ENCODE measurements at places on chromosomes 4 and X. TPM values are rescaled to one million over a fixed set of nuclear protein-coding genes. Genes with fewer than 3 reads are reported as not detected.
A peak's percentile ranks its signal among the peaks of the same experiment; 100 is the strongest.

GRCh38 chrX:106707771-106708454, 18.6 kb upstream of the RNF128 start:
- H3K36me3 ChIP-seq, result no peaks in the 10 kb centered on the region
- H3K27me3 ChIP-seq, result no peaks in the 10 kb centered on the region
- peaks cover 11% of the 10 kb centered on the region for H3K4me1 ChIP-seq

DNA sequence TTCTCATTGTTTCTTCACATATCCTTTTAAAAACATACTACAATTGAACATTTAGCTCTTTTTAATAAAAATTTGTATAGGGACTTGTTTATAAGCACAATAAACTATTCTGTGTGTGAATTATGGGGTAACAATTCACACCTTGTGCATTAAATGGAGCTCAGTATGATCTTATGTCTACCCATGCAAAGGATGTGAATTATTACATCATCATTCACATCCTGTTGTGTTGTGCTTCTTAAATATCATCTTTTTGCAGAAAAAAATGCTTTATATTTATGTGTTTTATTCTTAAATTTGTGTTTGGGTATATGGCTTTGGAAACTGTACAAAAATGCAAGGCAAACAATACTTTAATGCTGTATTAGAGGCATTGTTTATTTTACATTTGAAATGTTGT, 96.7 kb upstream of the PABPC4L start:
- H3K27me3 ChIP-seq, result no peaks in the 10 kb centered on the region
- no peak overlapping the region for H3K27ac ChIP-seq
- DNase-seq, result no peak
- no peaks in the 10 kb centered on the region for H3K4me1 ChIP-seq

GRCh38 chr4:74314944-74315343, 6.7 kb downstream of the EPGN start:
- no peaks in the 10 kb centered on the region for H3K36me3 ChIP-seq
- no peaks in the 10 kb centered on the region for H3K27me3 ChIP-seq
- H3K4me1 ChIP-seq, result peaks cover 6% of the 10 kb centered on the region
- H3K27ac ChIP-seq, result no peak overlapping the region
- H3K4me3 ChIP-seq, result no peak overlapping the region

GRCh38 chr4:77617203-77617602, 11.6 kb downstream of the CXCL13 start:
- H3K36me3 ChIP-seq, result peaks cover 2% of the 10 kb centered on the region
- peaks cover 31% of the 10 kb centered on the region for H3K27me3 ChIP-seq
- H3K27ac ChIP-seq, result no peak overlapping the region
- no peak overlapping the region for H3K4me3 ChIP-seq
- peaks cover 5% of the 10 kb centered on the region for H3K4me1 ChIP-seq
- no peak for DNase-seq

GRCh38 chrX:21993265-21993664, 38.9 kb upstream of the PHEX start:
- peaks cover 12% of the 10 kb centered on the region for H3K4me1 ChIP-seq
- H3K4me3 ChIP-seq, result no peak overlapping the region
- no peak for DNase-seq
- H3K27ac ChIP-seq, result no peak overlapping the region
- H3K27me3 ChIP-seq, result no peaks in the 10 kb centered on the region

DNA sequence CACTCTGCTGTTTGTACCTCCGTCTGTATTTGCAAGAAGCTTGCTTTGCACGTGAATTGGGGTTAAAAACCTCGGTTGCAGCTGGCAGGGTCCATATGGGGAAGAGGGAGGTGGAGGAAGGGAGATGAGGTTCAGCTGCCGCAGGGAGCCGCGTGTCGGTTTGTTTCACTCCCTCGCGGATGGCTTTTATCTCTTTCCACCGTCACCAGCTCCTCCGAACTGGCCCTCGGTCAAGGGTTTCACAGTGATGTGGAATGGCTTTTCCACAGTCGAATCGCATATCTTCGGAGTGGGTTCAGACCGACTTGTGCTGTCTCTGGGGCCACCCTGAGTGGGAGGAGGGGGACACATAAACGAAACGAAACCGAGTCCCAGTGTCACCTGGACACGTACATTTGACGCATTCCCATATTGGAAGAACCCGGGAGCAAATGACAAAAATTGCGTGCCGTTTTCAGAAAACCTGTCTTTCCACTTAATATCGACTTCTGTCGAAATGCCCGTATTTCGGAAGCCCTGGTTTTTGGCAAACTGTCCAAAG, 929 bp downstream of the ZBTB33 start:
- peaks cover 15% of the 10 kb centered on the region for H3K4me1 ChIP-seq
- DNase-seq, result no peak
- peak overlapping the region; percentile 92 for H3K27ac ChIP-seq
- peak overlapping the region; percentile 90 for H3K4me3 ChIP-seq
- H3K36me3 ChIP-seq, result peaks cover 7% of the 10 kb centered on the region

The GPR119 gene
- total RNA-seq, result not detected

The RGN gene
- total RNA-seq, result 0.33 TPM

The RAB9B gene
- total RNA-seq, result 4.1 TPM

DNA sequence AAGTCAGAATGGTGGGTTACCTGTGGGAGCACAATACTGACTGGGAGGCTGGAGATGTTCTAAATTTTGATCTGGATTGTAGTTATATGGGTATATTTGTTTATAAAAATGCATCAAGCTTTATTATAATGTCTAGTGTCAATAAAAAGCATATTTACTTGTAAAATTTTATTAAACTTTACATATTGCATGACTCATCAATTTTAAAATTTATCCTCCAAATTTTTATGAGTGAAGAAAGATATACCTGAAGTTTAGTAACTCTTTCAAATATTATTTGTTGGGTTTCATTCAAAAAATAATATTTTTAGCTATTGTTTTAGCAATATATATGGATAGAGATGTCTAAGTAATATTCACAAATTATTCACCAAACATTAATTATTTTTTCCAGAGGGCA, 103.0 kb downstream of the ANXA5 start:
- no peak overlapping the region for H3K27ac ChIP-seq
- no peaks in the 10 kb centered on the region for H3K36me3 ChIP-seq
- H3K4me3 ChIP-seq, result no peak overlapping the region
- H3K27me3 ChIP-seq, result peaks cover 1% of the 10 kb centered on the region

The ADRA2C gene
- 0.99 TPM for total RNA-seq

GRCh38 chrX:10089378-10089795, 67.4 kb upstream of the CLCN4 start:
- no peak overlapping the region for H3K27ac ChIP-seq
- DNase-seq, result no peak
- H3K36me3 ChIP-seq, result peaks cover 9% of the 10 kb centered on the region
- no peak overlapping the region for H3K4me3 ChIP-seq
- no peaks in the 10 kb centered on the region for H3K4me1 ChIP-seq

- H3K27ac ChIP-seq, result no peak overlapping the region
- H3K4me1 ChIP-seq, result no peaks in the 10 kb centered on the region
- no peak overlapping the region for H3K4me3 ChIP-seq
- DNase-seq, result no peak
- H3K27me3 ChIP-seq, result peaks cover 7% of the 10 kb centered on the region
Observed at GRCh38 chrX:16300831-16301230, 133.6 kb downstream of the MAGEB17 start.

The ZDHHC9 gene
- 46.0 TPM for total RNA-seq

DNA sequence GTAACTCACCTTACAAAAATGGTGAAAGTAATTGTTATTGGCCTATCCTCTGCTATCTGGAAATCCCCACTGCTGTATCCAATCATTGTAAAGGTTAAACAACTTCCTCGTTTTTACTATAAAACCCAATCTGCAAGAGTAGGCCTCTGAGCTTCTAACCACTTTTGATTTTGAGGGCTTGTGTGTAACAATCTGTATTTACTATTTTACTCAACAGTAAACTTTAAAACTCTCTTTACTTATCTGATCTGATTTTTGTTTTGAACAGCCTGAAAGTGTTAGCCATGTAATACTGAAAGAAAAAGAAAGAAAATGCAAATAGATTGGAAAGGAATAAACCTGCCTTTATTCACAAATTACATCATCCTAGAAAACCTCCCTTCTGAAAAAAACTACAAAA, 63.1 kb downstream of the SLC10A7 start:
- H3K27me3 ChIP-seq, result no peaks in the 10 kb centered on the region
- no peak overlapping the region for H3K4me3 ChIP-seq
- H3K4me1 ChIP-seq, result no peaks in the 10 kb centered on the region
- H3K36me3 ChIP-seq, result no peaks in the 10 kb centered on the region

The DCAF12L1 gene
- not detected for total RNA-seq

The KLF8 gene
- total RNA-seq, result 1.2 TPM

The FGFBP2 gene
- total RNA-seq, result not detected

DNA sequence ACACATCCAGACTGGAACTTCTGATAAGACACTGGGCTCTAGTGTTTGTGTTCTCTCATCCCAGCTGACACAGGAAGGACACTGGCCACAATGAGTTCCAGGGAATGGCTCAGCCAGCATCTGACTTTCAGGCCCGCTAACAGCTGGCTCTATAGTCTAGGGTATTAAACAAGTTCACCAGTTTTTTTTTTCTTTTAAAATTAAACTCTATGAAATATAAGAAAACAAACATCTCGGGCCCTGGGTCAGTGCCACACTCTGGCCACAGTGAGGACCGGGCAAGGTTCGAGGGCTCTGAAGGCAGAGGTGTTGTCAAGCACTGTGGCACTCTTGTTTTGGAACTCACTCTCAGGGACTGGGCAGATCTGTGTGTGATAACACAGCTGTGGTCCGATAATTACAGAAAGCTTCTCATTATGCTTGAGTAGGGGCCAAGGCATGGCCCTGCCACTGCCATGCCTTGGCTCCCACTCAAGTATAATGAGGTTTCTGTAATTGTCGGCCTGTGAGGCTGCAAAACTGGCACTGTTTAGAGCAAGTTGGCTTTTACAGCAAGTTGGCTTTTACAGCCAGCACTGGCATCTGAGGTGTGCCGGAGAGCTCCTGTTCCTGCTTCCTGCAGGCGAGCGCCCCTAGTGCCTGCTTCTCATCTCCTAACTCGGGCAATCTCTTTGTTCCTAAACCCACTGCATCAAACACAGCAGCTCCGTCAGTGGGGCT, 62.8 kb downstream of the PPP1R2C start:
- no peak overlapping the region for H3K4me3 ChIP-seq
- H3K27me3 ChIP-seq, result no peaks in the 10 kb centered on the region
- no peak for DNase-seq
- no peak overlapping the region for H3K27ac ChIP-seq

DNA sequence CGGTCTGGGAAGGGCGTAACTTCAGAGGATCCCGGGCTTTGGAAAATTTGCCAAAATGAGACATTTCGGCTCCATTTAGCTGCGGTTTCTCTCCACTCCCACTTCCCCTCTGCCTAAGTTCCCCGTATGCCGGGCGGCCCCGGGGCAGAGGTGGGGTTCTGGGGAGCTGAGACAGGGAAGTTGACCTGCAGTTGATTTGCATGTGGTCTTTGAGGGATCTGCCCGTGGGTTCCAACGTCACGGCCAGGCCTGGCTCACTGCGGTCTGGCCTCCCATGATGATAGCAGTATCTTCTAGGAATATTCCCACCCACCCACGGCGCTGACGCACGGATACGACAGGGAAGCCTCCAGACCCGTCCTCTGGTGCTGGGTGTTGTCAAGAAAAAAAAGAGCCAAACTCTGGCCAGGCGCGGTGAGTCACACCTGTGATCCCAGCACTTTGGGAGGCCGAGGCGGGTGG, 27.3 kb upstream of the CRLF2 start:
- H3K27me3 ChIP-seq, result no peaks in the 10 kb centered on the region
- no peak overlapping the region for H3K4me3 ChIP-seq
- H3K4me1 ChIP-seq, result peaks cover 6% of the 10 kb centered on the region
- H3K27ac ChIP-seq, result no peak overlapping the region
- no peaks in the 10 kb centered on the region for H3K36me3 ChIP-seq

The MAD2L1 gene
- 9.4 TPM for total RNA-seq

GRCh38 chr4:63315651-63316050, 1093.6 kb downstream of the TECRL start:
- H3K27me3 ChIP-seq, result no peaks in the 10 kb centered on the region
- peaks cover 12% of the 10 kb centered on the region for H3K4me1 ChIP-seq
- peak overlapping the region; percentile 9 for H3K27ac ChIP-seq
- no peaks in the 10 kb centered on the region for H3K36me3 ChIP-seq
- no peak overlapping the region for H3K4me3 ChIP-seq

- no peaks in the 10 kb centered on the region for H3K36me3 ChIP-seq
- DNase-seq, result no peak
- no peak overlapping the region for H3K4me3 ChIP-seq
Observed at GRCh38 chr4:95059663-95060062, 301.9 kb downstream of the BMPR1B start.

GRCh38 chrX:129549124-129549523, 9.1 kb downstream of the OCRL start:
- peaks cover 27% of the 10 kb centered on the region for H3K36me3 ChIP-seq
- no peak overlapping the region for H3K4me3 ChIP-seq
- H3K27ac ChIP-seq, result no peak overlapping the region
- no peak for DNase-seq

- no peaks in the 10 kb centered on the region for H3K36me3 ChIP-seq
- no peak for DNase-seq
- H3K27ac ChIP-seq, result no peak overlapping the region
- peaks cover 6% of the 10 kb centered on the region for H3K27me3 ChIP-seq
- no peaks in the 10 kb centered on the region for H3K4me1 ChIP-seq
- no peak overlapping the region for H3K4me3 ChIP-seq
Observed at GRCh38 chr4:161936625-161937550, 226.9 kb downstream of the FSTL5 start.

GRCh38 chr4:133102612-133103409, 46.3 kb upstream of the PCDH10 start:
- no peak overlapping the region for H3K27ac ChIP-seq
- no peak for DNase-seq

The WAS gene
- 0.37 TPM for total RNA-seq

- no peaks in the 10 kb centered on the region for H3K36me3 ChIP-seq
- DNase-seq, result no peak
- H3K27me3 ChIP-seq, result no peaks in the 10 kb centered on the region
- H3K27ac ChIP-seq, result no peak overlapping the region
- H3K4me3 ChIP-seq, result no peak overlapping the region
- H3K4me1 ChIP-seq, result peaks cover 3% of the 10 kb centered on the region
Observed at GRCh38 chrX:10395643-10396042, 224.7 kb downstream of the MID1 start.

DNA sequence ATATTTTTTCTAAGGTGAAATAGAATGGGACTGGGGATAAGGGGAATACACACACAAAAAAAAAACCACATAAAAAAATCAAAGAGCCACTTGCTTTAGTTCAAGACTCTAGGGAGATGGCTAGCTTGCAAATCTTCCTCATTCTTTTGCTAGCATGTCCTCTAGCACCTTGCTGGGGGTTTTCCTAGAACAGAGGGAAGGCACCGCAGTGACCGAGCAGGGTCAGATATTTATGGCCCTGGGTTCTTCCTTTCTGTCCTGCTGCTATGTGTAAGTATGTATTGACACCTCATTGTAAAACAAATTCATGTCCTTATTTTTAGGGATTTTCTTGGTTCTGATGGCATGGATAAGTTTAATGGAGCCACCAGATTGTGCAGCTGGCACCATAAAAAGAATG, 81.2 kb downstream of the SHISA3 start:
- H3K27me3 ChIP-seq, result no peaks in the 10 kb centered on the region
- H3K4me3 ChIP-seq, result no peak overlapping the region
- no peaks in the 10 kb centered on the region for H3K36me3 ChIP-seq
- H3K4me1 ChIP-seq, result peaks cover 26% of the 10 kb centered on the region
- H3K27ac ChIP-seq, result no peak overlapping the region
- DNase-seq, result no peak

Measured in chondrocyte (in vitro differentiated cells).